ENCODE measurements at places on chromosomes 11 and 22.

- DNase-seq: no peak
Observed at GRCh38 chr11:26073646-26074045, 258.3 kb upstream of the ANO3 start.

DNA sequence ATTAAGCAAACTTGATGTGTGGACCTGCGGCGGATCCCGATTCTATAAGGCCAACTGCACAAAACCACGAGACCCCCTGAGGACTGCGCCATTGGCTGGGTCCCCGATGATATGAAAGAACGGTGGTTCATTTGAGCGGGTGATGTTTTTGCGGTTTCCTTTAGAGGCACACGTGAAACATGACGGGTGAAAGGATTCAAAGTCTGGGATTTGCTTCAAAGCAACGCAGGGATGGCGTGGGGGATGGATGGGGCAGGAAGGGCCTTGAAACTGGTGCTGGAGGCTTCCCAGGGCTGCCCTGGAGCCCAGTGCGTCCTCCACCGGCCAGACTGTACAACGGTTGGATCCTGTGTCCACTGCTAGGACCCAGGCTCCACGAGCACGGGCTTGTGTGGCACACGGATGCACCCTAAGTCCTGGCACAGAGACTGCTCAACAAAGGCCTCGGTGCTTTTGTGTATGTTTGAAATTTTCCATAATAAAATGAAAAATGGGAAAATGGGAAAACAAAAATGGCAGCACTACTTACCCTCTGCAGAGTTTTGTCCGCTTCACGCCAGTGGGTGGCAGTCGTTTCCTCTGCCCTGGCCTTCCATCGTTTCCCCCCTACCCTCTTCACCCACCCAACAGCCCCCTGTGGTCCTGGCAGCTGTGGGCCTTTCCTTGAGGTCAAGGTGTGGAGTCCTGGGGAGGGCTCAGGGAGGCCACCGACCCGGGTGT, 3.6 kb downstream of the ASCL2 start:
- no peak for DNase-seq

DNA sequence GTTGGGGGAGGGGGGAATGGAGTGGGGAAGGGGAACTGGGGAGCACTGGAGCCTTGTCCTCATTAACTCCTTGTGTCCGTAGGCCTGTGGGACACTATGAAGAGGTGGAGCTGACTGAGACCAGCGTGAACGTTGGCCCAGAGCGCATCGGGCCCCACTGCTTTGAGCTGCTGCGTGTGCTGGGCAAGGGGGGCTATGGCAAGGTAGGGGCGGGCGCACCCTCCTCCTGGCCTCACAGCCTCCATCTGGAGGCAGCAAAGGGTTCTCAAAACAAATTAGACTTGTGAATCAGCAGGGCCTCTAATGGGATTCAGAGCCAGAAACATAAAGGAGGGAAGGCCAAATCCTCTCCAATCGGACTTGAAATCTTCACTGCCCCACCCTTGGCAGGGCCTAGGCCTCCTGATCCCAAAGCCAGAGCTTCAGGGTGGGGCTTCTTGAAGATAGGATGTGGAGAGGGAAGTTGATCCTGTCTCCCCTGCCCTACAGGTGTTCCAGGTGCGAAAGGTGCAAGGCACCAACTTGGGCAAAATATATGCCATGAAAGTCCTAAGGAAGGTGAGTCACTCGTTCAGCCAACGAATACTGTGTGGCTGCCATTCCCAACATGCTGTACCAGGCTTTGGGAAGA, 859 bp downstream of the RPS6KB2 start:
- DNase-seq: peak; percentile 58

DNA sequence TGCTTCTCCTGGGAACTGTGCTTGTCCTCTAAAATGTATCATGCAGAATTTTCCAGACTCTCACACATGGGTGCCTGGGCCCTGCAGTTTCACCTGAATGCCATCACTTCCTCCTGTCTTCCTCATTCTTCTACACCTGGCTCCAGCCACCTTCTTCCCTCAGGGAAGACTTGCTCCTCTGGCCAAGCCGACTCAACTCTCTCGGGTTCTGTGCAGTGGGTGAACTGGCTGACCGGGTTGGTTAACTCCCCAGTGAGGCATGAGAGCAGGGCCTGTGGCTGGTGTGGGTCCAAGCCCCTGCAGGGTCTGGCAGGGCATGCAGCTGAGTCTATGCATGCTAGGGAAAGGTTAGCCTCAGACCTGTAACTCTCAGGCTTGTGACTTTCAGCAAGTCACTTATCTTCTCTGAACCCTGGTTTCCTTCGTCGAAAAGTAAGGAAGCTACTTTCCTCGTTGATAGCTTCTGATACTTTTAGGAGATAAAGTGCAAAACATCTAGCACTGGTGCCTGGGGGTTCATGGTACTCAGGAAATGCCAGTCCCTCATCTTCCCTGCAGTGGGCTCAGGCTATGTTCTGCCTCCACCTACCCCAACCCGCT, 11.9 kb downstream of the CD82 start:
- DNase-seq: peak; percentile 68

DNA sequence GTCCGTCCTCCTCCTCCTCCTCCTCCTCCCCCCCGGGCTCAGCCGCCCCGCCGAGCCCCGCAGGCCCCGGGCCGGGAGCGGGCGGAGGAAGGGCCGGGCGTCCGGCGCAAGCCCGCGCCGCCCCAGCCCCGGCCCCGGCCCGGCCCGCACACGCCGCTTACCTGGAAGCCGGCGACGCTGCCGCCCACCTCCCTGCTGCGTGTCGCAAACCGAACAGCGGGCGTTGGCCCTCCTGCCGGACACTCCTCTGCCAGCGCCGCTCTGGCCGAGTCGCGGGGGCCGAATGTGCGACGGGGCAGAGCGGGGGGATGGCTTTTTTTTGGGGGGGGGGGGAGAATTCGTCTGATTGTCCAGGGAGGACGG, 1.1 kb downstream of the IGF2 start:
- no peak for DNase-seq

- no peak for DNase-seq
Observed at GRCh38 chr11:704781-705645, 1.0 kb upstream of the EPS8L2 start.

- no peak for DNase-seq
Observed at GRCh38 chr11:69868871-69869270, 49.7 kb upstream of the FGF3 start.
